Cardiac ventricle fibroblast (primary cell): ENCODE measurements at places on chromosomes 16 and 17. TPM values are rescaled to one million over a fixed set of nuclear protein-coding genes. Genes with fewer than 3 reads are reported as not detected.

Gene MT1M
- 0.24 TPM in 1 of 2 replicates, not detected in the other for total RNA-seq

Gene ASPSCR1
- total RNA-seq, result 13.0 and 17.5 TPM in 2 replicates

Gene TSPAN10
- 0.75 and 1.1 TPM in 2 replicates for total RNA-seq

Gene ARHGAP44
- total RNA-seq, result 1.2 and 2.1 TPM in 2 replicates

Gene SLC35B1
- 24.2 and 29.4 TPM in 2 replicates for total RNA-seq

Gene NAE1
- 29.0 and 36.8 TPM in 2 replicates for total RNA-seq

Gene ZNF629
- total RNA-seq, result 11.7 and 15.0 TPM in 2 replicates

Gene CBFA2T3
- not detected in 2 replicates for total RNA-seq

Gene SOCS3
- total RNA-seq, result 61.5 and 66.8 TPM in 2 replicates

Gene SYT17
- 0.12 and 0.59 TPM in 2 replicates for total RNA-seq

Gene MMP25
- total RNA-seq, result not detected in 2 replicates

Gene RASD1
- 100.0 and 101 TPM in 2 replicates for total RNA-seq

Gene TAT
- total RNA-seq, result not detected in 2 replicates

Gene KRTAP4-9
- not detected in 2 replicates for total RNA-seq

Gene XYLT1
- 15.2 and 20.7 TPM in 2 replicates for total RNA-seq

Gene SEPTIN12
- total RNA-seq, result not detected in 2 replicates

Gene LGALS9B
- not detected in 2 replicates for total RNA-seq

Gene YWHAE
- 421 and 599 TPM in 2 replicates for total RNA-seq

Gene TMED6
- not detected in 2 replicates for total RNA-seq

Gene MEOX1
- total RNA-seq, result 0.25 TPM in 1 of 2 replicates, not detected in the other

Gene KCNJ12
- total RNA-seq, result 0.20 and 0.81 TPM in 2 replicates

Gene CDH3
- 0.05 TPM in 1 of 2 replicates, not detected in the other for total RNA-seq

Gene ADAMTS18
- under 0.01 TPM in 1 of 2 replicates, not detected in the other for total RNA-seq

Gene CEP131
- total RNA-seq, result 6.9 and 9.8 TPM in 2 replicates

Gene TBX6
- 0.37 TPM in 1 of 2 replicates, not detected in the other for total RNA-seq

Gene KRTAP3-2
- total RNA-seq, result not detected in 2 replicates

Gene NLRC3
- total RNA-seq, result 0.19 TPM in 1 of 2 replicates, not detected in the other

Gene TM4SF5
- total RNA-seq, result not detected in 2 replicates

Gene HNF1B
- not detected in 2 replicates for total RNA-seq

Gene CLEC18C
- total RNA-seq, result not detected in 2 replicates

Gene NPIPA5
- 2.9 and 5.5 TPM in 2 replicates for total RNA-seq

Gene RSAD1
- 16.9 and 17.5 TPM in 2 replicates for total RNA-seq

Gene ZMYND15
- 0.44 and 1.4 TPM in 2 replicates for total RNA-seq

Gene CIBAR2
- not detected in 2 replicates for total RNA-seq

Gene VASN
- 96.0 and 96.3 TPM in 2 replicates for total RNA-seq

Gene TPSD1
- not detected in 2 replicates for total RNA-seq

Gene DPEP2
- not detected in 2 replicates for total RNA-seq

Gene CPHXL2
- not detected in 2 replicates for total RNA-seq

Gene CASKIN1
- 0.12 and 0.15 TPM in 2 replicates for total RNA-seq

Gene PRSS22
- not detected in 2 replicates for total RNA-seq

Gene CDH11
- 563 and 991 TPM in 2 replicates for total RNA-seq

Gene CLN3
- 14.1 and 19.2 TPM in 2 replicates for total RNA-seq

Gene GPR139
- total RNA-seq, result not detected in 2 replicates

Gene CCL14
- total RNA-seq, result 1.5 and 7.8 TPM in 2 replicates

Gene MYL4
- total RNA-seq, result 0.37 TPM in 1 of 2 replicates, not detected in the other

Gene ZFHX3
- 13.4 and 14.6 TPM in 2 replicates for total RNA-seq

Gene ACE
- total RNA-seq, result 119 and 130 TPM in 2 replicates

Gene ITGAX
- total RNA-seq, result 0.12 TPM in 1 of 2 replicates, not detected in the other

Gene FBXW10
- 0.10 TPM in 1 of 2 replicates, not detected in the other for total RNA-seq

Gene CTCF
- 12.5 and 19.1 TPM in 2 replicates for total RNA-seq

Gene G6PC3
- total RNA-seq, result 45.3 and 55.5 TPM in 2 replicates

Gene SOST
- total RNA-seq, result not detected in 2 replicates

Gene GINS2
- total RNA-seq, result 0.31 and 0.64 TPM in 2 replicates

Gene PRSS8
- total RNA-seq, result not detected in 2 replicates

Gene ZSCAN10
- not detected in 2 replicates for total RNA-seq

Gene TPSAB1
- not detected in 2 replicates for total RNA-seq

Gene HOXB13
- total RNA-seq, result not detected in 2 replicates

Gene TEDC2
- total RNA-seq, result 1.4 and 2.1 TPM in 2 replicates
